Fibroblast of lung (primary cell): ENCODE measurements at places on chromosomes 6 and 20. TPM values are rescaled to one million over a fixed set of nuclear protein-coding genes. Genes with fewer than 3 reads are reported as not detected.

- H3K27me3 ChIP-seq: no peaks in the 10 kb centered on the region
- no peaks in the 10 kb centered on the region for H3K36me3 ChIP-seq
- H3K4me3 ChIP-seq: no peak overlapping the region
- DNase-seq: no peak
- H3K4me1 ChIP-seq: peaks cover 2% of the 10 kb centered on the region
Observed at GRCh38 chr6:112044196-112044595, 9.7 kb upstream of the CCN6 start.

- H3K4me1 ChIP-seq: no peaks in the 10 kb centered on the region
- H3K36me3 ChIP-seq: no peaks in the 10 kb centered on the region
- H3K27me3 ChIP-seq: no peaks in the 10 kb centered on the region
- no peak for DNase-seq
- no peak overlapping the region for H3K4me3 ChIP-seq
Observed at GRCh38 chr6:169885131-169885530, 133.7 kb downstream of the ERMARD start.

DNA sequence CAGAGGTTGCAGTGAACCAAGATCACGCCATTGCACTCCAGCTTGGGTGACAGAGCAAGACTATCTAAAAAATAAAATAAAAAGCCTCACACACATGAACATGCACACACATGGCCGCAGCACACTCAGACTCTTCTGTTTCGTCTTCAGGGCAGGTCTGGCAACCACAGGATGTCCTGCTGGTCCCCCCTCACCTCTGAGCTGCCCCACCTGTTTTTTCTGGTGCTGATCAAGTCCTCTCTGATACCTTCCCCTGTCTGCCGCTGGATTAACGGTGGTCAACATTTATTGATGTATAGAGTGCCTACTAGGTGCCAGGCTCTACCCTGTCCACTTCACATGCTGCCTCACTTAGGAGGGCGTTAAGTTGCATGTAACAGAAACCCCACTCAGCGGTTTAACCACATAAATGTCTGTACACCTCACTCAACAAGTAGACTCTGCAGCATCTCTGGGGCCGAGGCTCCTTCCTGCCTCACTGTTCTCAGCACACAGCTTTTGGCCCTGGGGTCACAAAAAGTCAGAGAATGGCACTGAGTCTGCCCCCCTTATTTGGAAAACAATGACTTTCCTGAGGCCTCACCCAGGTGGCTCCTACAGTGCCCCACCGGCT lies 4.5 kb upstream of the AP5S1 start:
- H3K27me3 ChIP-seq: no peaks in the 10 kb centered on the region
- H3K4me3 ChIP-seq: no peak overlapping the region
- peaks cover 22% of the 10 kb centered on the region for H3K4me1 ChIP-seq

Gene RPRD1B
- 21.1 and 23.8 TPM in 2 replicates for total RNA-seq

DNA sequence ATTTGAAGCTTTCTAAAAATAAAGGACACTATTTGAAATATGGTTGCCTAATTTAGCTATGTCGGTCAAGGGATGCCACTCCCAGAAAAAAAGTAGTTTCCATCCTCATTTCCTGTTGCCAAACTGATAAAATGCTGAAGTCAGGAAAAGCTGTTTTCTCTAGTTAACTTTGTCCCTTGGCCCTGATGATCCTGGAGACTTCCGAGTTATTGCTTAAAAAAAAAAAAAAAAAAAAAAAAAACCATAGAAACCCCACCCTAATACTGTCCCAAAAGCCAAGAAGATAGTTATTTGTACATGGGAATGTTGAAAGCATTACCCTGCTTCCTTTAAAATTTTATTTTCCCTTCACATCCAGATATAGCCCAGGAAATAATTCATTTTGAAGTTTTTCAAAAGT lies 236.7 kb downstream of the SOD2 start:
- H3K4me3 ChIP-seq: no peak overlapping the region
- H3K27ac ChIP-seq: no peak overlapping the region
- H3K4me1 ChIP-seq: no peaks in the 10 kb centered on the region
- no peaks in the 10 kb centered on the region for H3K27me3 ChIP-seq
- no peak for DNase-seq

GRCh38 chr6:64429926-64430325 lies 794.3 kb downstream of the PHF3 start:
- H3K36me3 ChIP-seq: no peaks in the 10 kb centered on the region
- no peaks in the 10 kb centered on the region for H3K4me1 ChIP-seq
- no peak for DNase-seq
- no peaks in the 10 kb centered on the region for H3K27me3 ChIP-seq
- H3K27ac ChIP-seq: no peak overlapping the region

DNA sequence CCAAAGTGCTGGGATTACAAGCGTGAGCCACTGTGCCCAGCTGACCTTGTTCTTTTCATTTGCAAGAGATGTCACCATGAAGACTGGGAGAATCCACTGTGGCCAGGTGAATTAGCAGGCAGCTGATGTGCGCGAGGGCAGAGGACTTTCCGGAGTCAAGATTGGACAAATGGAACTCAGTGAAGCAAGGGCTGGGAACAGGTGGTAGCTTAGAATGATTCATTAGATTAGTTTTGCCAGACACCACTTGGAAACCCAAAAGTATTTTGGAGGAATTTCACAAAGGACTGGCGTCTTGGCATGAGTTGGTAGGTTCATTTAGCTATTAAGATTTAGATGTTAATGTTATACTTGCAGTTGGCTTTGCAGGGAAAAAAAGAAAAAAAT lies 4.7 kb upstream of the AKAP7 start:
- no peaks in the 10 kb centered on the region for H3K27me3 ChIP-seq
- H3K36me3 ChIP-seq: no peaks in the 10 kb centered on the region
- H3K4me1 ChIP-seq: peaks cover 1% of the 10 kb centered on the region
- H3K27ac ChIP-seq: no peak overlapping the region
- no peak for DNase-seq

GRCh38 chr6:7954477-7955200 lies 44.1 kb upstream of the TXNDC5 start:
- H3K4me3 ChIP-seq: no peak overlapping the region
- H3K36me3 ChIP-seq: no peaks in the 10 kb centered on the region
- DNase-seq: no peak
- H3K4me1 ChIP-seq: no peaks in the 10 kb centered on the region
- H3K27me3 ChIP-seq: no peaks in the 10 kb centered on the region

- H3K36me3 ChIP-seq: no peaks in the 10 kb centered on the region
- H3K27me3 ChIP-seq: no peaks in the 10 kb centered on the region
- H3K4me1 ChIP-seq: no peaks in the 10 kb centered on the region
- no peak overlapping the region for H3K27ac ChIP-seq
- H3K4me3 ChIP-seq: no peak overlapping the region
Observed at GRCh38 chr6:70524721-70525286, 41.9 kb upstream of the SDHAF4 start.

DNA sequence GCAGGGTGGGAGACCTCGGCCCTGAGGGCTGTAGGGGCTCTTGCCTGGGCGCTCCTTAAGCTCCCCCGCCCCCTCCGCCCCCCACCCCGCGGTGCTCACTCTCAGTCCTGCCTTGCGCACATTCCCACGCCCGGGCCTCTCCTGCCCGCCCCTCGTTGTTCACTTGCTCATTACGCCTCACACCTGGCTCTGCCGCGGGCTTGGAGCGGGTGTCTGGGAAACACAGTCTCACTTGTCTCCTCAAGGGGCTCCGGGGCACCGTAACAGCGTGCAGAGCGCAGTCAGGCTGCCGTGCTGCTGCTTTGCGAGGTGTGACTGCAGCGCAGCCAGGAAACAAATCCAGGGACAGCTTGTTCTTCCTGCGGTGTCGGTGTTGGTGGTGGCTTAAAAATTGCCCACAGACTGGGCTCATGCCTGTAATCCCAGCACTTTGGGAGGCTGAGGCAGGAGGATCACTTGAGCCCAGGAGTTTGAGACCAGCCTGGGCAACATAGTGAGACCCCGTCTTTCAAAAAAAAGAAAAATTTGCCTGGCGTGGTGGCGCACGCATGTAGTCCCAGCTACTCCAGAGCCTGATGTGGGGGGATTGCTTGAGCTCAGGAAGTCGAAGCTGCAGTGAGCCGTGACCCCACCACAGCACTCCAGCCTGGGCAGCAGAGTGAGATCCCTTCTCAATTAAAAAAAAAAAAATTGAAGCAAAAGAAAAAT lies 4.6 kb downstream of the NPBWR2 start:
- H3K27me3 ChIP-seq: peaks cover 31% of the 10 kb centered on the region
- H3K27ac ChIP-seq: no peak overlapping the region
- no peak overlapping the region for H3K4me3 ChIP-seq
- H3K4me1 ChIP-seq: no peaks in the 10 kb centered on the region
- no peak for DNase-seq

GRCh38 chr20:44533928-44534327 lies 12.1 kb upstream of the SERINC3 start:
- no peaks in the 10 kb centered on the region for H3K27me3 ChIP-seq
- peaks cover 5% of the 10 kb centered on the region for H3K4me1 ChIP-seq
- H3K36me3 ChIP-seq: no peaks in the 10 kb centered on the region
- no peak overlapping the region for H3K4me3 ChIP-seq
- DNase-seq: no peak
- no peak overlapping the region for H3K27ac ChIP-seq

Gene LST1
- not detected in 2 replicates for total RNA-seq

- H3K4me3 ChIP-seq: no peak overlapping the region
- no peaks in the 10 kb centered on the region for H3K36me3 ChIP-seq
- H3K27me3 ChIP-seq: no peaks in the 10 kb centered on the region
Observed at GRCh38 chr6:22003287-22003686, 293.5 kb downstream of the PRL start.

GRCh38 chr6:66184091-66184490 lies 477.1 kb upstream of the EYS start:
- H3K27ac ChIP-seq: peak overlapping the region; percentile 24
- DNase-seq: peak; percentile 64
- H3K4me3 ChIP-seq: no peak overlapping the region
- no peaks in the 10 kb centered on the region for H3K36me3 ChIP-seq

DNA sequence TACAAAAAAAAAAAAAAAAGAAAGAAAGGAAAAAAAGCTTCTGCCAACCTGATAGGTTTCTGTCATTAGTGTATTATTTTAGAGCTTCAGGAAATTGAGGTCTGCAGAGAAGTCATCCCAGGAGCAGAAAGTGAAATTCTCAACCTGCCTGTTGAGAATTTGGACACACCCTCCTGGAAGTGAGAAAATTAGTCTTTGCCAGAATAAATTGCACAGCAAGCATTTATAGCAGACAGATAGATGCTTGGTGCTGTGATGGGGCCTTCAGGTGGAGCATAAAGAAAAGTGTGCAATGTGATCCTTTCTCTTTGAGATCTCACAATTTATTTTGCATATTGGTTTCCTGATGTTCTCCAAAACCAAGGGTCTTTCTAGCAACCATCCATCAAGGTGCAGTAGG lies 4.7 kb downstream of the BTN2A2 start:
- H3K27me3 ChIP-seq: no peaks in the 10 kb centered on the region
- H3K4me1 ChIP-seq: peaks cover 2% of the 10 kb centered on the region
- no peak for DNase-seq
- H3K27ac ChIP-seq: no peak overlapping the region
- no peak overlapping the region for H3K4me3 ChIP-seq

DNA sequence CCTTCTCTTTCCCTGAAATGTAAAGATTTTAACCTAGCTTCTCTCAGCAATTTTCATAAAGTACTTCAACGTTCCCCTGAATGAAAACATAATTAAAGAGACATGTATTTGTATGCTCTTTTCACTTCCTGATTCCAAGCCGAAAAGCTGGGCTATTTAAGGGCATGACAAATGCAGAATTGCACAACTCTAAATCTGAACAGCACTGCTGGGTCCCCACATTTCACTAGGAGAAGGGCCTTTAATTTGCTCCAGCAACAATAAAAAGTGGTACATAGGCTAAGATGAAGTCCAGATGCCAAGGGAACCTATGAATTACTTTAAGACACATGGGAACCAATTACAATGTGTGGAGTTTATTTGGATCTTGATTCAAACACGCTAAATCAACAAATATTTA lies 42.0 kb downstream of the IRAK1BP1 start:
- H3K4me3 ChIP-seq: no peak overlapping the region
- no peaks in the 10 kb centered on the region for H3K27me3 ChIP-seq
- peak; percentile 20 for DNase-seq
- H3K27ac ChIP-seq: no peak overlapping the region
- no peaks in the 10 kb centered on the region for H3K4me1 ChIP-seq
